ENCODE measurements at places on chromosomes 5 and 9.

DNA sequence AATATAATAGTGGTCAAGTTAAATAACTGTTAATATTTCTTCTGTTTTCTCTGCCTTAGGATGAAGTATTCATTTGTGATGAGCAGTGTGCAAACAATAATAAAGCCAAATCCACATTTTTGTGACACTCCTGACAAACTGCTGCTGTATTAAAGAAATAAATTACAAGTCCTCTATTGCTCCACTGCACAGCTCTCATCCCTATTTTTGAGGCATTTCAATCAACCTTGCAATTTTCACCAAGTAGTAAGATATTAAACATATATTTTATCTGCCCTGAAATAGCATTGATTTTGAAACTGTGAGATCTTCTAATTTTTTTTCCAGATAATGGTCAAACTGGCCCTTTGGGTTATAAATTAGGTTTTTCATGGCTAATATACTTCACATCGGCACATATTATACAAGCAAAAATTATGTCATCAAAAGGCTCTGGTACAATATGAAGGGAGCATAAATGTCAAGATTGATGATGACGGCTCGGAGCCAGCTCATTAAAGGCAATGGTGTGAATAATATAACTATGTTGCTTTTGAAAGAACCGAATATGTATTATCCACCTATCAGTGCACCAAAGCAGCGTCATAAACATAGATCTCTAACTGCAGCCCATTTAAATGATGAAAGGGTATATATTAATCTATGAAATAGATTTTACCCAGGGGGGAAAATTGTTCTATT is 764.9 kb downstream of the DNAH5 start:
- DNase-seq, result no peak

DNA sequence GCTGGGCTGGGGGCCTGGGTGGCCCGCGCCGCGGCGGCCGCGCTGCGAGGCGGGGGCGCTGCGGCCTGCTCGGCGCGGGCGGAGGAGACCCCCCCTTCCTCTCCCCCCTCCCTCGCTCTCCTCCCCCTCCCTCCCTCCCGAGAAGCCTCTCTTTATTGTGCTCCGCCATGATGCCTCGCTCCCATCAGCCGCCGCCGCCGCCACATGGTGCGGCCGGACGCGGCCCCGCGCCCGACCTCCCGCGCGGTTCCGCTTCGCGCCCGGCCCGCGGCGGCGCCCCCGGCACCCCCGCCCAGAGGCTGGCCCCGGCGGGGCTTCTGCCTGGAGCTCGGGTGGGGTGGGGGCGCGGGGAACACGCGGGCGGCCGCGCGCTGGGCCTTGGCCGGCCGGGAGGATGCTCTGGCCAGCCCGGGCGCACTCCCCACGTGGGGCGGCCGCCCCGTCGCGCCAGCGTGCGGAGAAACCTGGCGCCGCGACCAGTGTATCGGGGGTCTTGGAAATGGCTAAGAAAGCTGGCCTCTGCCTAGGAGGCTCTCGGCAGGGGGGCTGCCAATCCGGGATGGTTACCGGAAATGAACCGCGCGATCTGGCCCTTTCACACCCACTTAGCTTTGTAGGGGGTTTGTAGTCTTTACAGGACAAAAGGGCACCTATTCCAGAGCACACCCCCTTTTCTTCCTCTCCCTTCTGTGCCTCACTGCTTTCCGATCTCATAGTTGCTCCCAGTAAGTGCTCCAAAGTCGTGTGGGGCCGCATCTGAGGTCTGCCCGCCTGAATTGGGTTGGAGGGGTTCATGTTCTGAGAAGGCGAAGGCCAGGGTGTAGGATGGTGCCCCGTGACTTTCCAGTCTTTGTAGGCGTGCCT is 1.0 kb downstream of the SET start:
- peak; percentile 68 for DNase-seq

DNA sequence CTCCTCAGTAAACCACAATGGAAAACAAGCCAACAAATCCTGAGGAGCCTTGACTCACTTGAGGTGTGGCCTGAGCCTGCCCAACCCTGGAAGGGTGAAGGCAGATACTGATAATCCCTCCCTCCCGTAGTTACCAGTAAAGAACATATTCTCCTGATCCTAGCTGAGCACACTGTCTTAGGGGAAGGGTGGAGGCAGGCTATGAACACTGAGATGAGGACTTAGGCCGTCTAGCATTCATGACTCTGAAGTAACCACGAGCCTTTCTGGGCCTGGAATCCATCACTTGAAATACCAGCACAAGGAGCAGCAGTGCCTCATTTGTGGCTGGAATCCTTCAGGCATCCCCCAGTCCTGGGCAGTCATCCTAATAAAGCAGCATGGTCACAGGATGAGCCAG is 124.5 kb upstream of the PRLR start:
- DNase-seq, result no peak

GRCh38 chr5:14322437-14323187 is 179.5 kb downstream of the TRIO start:
- DNase-seq, result peak; percentile 38

DNA sequence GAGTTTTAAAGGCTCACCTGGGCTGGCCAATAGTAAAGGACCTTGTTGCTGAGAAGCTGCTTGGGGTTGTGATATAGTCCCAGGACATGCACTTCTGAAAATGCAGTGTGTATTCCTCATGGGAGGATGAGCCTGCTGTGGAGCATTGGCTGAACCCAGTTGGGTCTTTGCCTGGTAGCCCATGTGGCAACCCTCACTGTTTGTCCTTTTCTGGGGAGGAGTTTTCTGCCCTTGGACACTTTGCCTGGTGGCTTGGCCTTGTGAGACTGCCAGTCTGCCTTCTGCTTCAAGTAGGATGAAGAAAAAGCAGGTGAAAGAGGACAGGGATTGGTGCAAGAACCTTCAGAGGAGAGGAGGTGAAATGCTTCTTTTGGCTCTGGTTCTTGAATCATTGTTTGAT is 4.0 kb downstream of the TENT4A start:
- DNase-seq, result no peak

DNA sequence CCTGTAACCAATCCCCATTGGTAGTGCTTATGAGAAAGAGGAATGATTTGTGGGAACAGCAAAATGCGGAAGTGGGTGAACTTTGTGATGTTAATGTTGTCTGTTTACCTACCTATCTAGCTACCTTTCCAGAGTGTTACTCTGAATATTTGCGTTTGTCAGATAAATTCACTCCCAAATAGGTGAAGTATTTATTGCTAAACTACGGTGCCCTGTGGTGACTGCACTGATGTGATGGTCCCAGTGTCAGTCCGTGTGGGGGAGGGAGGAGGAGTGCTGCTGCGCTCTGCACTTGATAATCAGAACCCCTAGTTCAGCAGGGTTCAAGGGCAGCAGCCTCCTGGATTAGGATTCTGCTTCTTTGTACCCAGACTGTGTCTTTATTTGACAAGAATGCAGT is 55.3 kb downstream of the TJP2 start:
- no peak for DNase-seq

GRCh38 chr9:115226152-115226551 is 108.2 kb upstream of the TNC start:
- DNase-seq, result no peak
